Colonic mucosa (tissue), 4 donors: ENCODE measurements at places on chromosomes 3 and 15.

- H3K27me3 ChIP-seq = no peaks in the 10 kb centered on the region
- no peak overlapping the region for H3K4me3 ChIP-seq
- no peaks in the 10 kb centered on the region for H3K36me3 ChIP-seq
- no peaks in the 10 kb centered on the region for H3K4me1 ChIP-seq
These were observed 16.6 kb downstream of the SPCS1 start for GRCh38 chr3:52722491-52722890.

DNA sequence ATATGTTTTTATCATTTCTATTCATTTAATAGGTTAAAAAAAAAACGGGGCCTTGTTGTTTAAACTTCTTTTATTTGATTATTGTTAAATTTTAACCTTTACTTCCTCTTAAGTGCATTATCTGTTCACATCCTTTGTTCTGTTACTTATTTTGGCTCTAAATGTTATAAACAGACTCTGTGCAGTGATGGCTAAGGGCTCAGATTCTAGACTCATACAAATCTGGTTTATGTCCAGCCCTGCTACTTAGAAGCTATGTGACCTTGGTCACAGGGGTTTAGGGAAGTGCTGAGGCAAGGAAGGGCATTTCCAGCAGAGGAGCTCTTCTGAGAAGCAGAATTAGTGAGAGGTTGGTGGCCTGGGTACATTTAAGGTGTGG lies 55.3 kb upstream of the VILL start:
- H3K27me3 ChIP-seq = no peaks in the 10 kb centered on the region
- H3K4me3 ChIP-seq = no peak overlapping the region
- no peaks in the 10 kb centered on the region for H3K36me3 ChIP-seq

DNA sequence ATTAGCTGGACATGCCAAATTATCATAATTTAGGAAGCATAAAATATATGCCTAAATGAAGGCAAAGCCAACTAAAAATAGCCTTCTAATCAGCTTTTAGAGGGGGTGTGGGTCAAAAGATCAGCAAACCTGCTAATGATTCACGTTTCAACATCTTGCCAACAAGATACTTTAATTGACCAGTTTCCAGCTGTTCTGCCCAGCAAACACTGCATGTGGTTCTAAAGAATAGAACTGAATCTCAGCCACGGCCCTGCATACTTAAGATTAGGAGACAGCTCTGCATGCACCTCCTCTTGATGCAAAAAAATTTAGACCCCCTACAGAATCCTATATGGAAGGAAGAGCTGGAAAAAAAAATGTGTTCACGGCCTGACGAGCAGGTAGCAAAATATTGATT lies 500.5 kb downstream of the TBL1XR1 start:
- no peaks in the 10 kb centered on the region for H3K36me3 ChIP-seq
- H3K27me3 ChIP-seq = no peaks in the 10 kb centered on the region
- DNase-seq = no peak

DNA sequence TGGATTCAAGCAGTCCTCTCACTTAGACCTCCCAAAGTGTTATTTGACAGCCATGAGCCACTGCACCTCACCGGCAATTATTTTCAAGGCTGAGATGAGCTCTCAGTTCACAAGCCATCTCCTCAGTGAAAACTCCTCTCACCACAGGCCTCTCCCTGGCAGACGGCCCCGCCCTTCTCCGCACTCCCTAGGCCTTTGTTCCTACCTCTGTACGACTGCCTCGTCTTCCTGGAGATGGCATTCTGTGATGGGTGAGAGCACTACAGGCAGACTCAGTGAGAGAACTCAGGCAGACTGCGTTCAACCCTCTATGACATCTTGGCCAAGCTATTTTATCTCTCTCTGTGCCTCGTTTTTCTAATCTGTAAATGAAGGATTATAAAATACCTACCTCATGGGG lies 67.0 kb upstream of the TPM1 start:
- H3K4me1 ChIP-seq = no peaks in the 10 kb centered on the region
- DNase-seq = peak; percentile 45
- no peak overlapping the region for H3K27ac ChIP-seq
- H3K27me3 ChIP-seq = peaks cover 3% of the 10 kb centered on the region

- H3K4me3 ChIP-seq = no peak overlapping the region
- no peaks in the 10 kb centered on the region for H3K36me3 ChIP-seq
- H3K4me1 ChIP-seq = no peaks in the 10 kb centered on the region
These were observed 2.1 kb upstream of the PTPRG start for GRCh38 chr3:61559136-61559731.

DNA sequence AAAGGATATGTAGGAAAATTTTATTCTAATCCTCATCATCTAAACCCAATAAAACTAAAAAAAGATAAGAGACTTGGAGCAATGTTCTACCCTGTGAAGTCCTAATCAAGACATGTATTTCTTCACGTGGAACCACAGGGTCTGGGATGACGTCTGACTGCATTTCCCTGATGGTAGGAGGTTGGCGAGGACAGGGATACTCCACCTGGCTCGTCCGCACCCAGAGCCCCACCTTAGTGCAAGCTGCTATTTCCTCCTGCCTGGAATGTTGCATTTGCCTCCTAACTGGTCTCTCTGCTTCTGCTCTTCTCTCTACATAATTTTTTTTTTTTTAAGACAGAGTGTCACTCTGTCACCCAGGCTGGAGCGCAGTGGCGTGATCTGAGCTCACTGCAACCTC lies 57.7 kb upstream of the RASGRP1 start:
- no peaks in the 10 kb centered on the region for H3K36me3 ChIP-seq
- H3K4me1 ChIP-seq = no peaks in the 10 kb centered on the region
- H3K27me3 ChIP-seq = no peaks in the 10 kb centered on the region

- H3K27me3 ChIP-seq = no peaks in the 10 kb centered on the region
- DNase-seq = peak; percentile 93
- H3K4me1 ChIP-seq = peaks cover 5% of the 10 kb centered on the region
- H3K27ac ChIP-seq = peak within 1 kb of the TSS; percentile 84
These were observed at the start of gene C3orf52 for GRCh38 chr3:112086076-112086854. C3orf52 (plus strand) TSS chr3:112086389; CDS start chr3:112086408, 19 bp downstream.
